ENCODE measurements at places on chromosomes 4 and X.

- no peak overlapping the region for H3K4me3 ChIP-seq
- peaks cover 4% of the 10 kb centered on the region for H3K36me3 ChIP-seq
- H3K4me1 ChIP-seq = peaks cover 8% of the 10 kb centered on the region
- H3K27me3 ChIP-seq = no peaks in the 10 kb centered on the region
- no peak for DNase-seq
Observed at GRCh38 chr4:134708026-134708425, 506.4 kb upstream of the PABPC4L start.

DNA sequence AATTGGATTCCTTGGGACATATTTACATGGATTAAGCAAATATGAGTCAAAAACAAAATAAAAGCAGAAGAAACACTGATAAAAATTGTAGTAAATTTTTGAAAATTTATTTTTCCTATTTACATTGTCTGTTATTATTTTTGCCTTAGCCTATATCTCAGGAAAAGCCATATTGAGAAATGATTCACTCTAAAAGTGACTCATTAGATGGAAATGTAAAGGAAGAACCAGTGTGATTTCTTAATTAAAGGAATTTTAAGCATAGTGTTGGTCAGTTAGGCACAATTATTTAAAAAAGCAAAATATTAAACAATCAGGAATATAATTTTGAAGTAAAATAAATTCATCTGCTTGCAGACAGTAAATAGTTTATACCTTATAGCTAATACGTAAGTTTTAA, 167.4 kb upstream of the NAP1L5 start:
- no peak overlapping the region for H3K4me3 ChIP-seq
- peaks cover 5% of the 10 kb centered on the region for H3K36me3 ChIP-seq
- DNase-seq = no peak

DNA sequence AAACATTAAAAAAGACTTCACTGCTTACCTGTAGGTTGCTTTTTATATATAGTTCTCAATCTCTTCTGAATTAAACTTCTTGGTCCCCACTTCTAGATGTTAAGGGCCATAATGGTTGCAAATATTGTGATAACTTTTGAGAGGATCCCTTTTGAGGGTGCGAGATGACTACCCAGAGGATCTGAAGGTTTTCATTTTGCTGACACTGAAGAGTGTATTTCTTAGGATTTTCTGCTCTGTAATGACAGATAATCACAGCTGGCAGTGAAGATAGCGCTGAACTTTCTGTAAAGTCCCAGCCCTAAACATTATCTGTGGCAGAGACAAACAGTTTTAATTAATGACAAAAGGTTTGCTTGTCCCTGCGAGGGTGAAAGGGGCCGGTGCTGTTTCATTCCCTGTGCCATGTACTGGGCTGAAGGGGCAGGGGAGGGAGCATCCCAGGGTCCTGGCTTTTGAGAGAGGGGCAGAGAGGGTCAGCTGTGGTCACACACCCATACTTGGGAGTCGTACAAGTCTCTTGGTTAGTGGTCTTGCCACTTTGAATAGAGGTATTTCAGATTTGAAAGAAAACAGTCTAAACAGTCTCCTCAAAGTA, 22.2 kb downstream of the CLCN4 start:
- DNase-seq = no peak
- no peak overlapping the region for H3K27ac ChIP-seq

- no peak overlapping the region for H3K27ac ChIP-seq
- H3K4me3 ChIP-seq = no peak overlapping the region
- no peaks in the 10 kb centered on the region for H3K36me3 ChIP-seq
- no peak for DNase-seq
Observed at GRCh38 chr4:15373363-15373762, 54.5 kb upstream of the C1QTNF7 start.

- H3K27me3 ChIP-seq = no peaks in the 10 kb centered on the region
- no peaks in the 10 kb centered on the region for H3K36me3 ChIP-seq
- H3K4me1 ChIP-seq = peaks cover 14% of the 10 kb centered on the region
Observed at GRCh38 chr4:98387345-98388026, 126.3 kb downstream of the RAP1GDS1 start.

DNA sequence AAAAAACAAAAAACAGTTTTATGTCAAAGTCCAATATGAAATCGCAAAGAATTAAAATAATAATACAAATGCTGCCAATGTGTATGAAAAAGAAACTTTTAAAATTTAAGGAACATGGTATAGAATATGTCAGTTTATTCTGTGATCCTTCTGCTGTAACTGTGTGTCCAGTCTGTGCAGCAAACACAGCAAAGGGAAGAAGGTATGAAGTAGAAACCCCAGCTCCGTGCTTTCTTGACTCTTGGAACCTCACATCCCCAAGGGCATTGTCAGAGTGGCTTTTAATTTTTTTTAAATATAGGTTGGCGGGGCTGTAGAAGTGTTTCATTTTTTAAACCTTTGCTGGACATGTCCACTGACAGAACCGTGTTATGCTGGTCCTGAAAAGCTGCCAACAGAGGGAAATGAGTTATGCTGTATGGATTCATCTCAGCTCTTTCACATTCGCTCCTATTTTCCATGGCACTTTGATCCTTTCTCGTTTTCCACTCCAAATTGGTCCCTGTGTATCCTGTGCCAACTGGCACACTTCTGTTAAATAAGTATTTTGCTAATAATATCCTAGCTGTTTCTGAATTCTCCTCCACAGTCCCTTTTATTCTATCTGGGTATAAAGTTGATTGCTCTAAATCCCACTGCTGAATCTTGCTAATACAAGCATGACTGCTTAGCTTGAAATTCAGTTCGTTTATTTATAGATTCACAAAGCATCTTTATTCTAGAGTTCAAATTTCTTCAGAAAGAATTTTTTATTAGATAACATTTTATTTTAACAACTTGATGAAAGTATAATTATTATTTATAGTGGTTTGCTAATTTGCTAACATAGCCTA, 127.0 kb upstream of the DDIT4L start:
- peaks cover 10% of the 10 kb centered on the region for H3K4me1 ChIP-seq
- no peak overlapping the region for H3K4me3 ChIP-seq
- no peak for DNase-seq
- no peaks in the 10 kb centered on the region for H3K36me3 ChIP-seq

DNA sequence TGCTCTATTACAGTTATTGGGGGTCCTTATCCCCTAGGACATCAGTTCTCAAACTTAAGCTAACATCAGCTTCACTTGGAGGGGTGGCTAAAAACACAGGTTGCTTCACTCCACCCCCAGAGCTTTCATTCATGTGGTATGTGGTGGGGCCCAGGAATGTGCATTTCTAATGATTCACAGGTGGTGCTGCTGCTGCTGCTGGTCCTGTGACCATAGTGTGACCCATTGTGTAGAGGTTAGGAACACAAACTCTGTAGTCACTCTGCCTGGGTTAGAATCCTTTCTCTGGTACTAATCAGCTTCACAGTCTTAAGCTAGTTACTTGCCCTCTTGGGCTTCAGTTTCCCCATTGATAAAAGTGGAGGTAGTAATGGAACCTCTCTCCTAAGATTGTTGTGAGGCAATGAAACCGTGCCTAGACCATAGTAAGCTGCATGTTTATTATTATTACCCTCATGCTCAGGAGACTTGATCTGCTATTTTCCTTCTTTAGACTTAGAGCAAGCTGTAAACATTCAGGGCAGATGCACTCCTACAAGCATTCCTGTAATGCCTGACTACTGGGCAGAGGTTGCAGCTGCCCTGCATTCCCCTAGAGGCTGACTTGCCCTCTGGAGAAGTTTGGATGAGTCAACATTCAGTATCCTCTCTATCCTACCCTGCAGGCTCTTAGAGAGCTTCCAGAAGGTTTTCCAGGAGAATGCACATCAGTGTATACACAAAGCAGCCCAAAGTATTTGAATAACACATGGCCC, 94.1 kb upstream of the ACSL4 start:
- H3K36me3 ChIP-seq = no peaks in the 10 kb centered on the region
- no peak overlapping the region for H3K27ac ChIP-seq
- no peak for DNase-seq
- peaks cover 16% of the 10 kb centered on the region for H3K4me1 ChIP-seq

DNA sequence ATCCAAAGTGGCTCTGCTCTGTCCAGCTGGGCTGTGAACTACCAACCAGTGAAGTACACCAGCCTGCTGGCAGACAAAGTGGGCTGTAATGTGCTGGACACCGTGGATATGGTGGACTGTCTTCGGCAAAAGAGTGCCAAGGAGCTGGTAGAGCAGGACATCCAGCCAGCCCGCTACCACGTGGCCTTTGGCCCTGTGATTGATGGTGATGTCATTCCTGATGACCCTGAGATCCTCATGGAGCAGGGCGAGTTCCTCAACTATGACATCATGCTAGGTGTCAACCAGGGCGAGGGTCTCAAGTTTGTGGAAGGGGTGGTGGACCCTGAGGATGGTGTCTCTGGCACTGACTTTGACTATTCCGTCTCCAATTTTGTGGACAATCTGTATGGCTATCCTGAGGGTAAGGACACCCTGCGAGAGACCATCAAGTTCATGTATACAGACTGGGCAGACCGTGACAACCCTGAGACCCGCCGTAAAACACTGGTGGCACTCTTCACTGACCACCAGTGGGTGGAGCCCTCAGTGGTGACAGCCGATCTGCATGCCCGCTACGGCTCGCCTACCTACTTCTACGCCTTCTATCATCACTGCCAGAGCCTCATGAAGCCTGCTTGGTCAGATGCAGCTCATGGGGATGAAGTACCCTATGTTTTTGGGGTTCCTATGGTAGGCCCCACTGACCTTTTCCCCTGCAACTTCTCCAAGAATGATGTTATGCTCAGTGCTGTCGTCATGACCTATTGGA, 22.6 kb downstream of the NLGN3 start:
- H3K4me1 ChIP-seq = peaks cover 19% of the 10 kb centered on the region
- no peak overlapping the region for H3K4me3 ChIP-seq
- no peak overlapping the region for H3K27ac ChIP-seq
- H3K27me3 ChIP-seq = no peaks in the 10 kb centered on the region
- H3K36me3 ChIP-seq = no peaks in the 10 kb centered on the region
- DNase-seq = no peak

DNA sequence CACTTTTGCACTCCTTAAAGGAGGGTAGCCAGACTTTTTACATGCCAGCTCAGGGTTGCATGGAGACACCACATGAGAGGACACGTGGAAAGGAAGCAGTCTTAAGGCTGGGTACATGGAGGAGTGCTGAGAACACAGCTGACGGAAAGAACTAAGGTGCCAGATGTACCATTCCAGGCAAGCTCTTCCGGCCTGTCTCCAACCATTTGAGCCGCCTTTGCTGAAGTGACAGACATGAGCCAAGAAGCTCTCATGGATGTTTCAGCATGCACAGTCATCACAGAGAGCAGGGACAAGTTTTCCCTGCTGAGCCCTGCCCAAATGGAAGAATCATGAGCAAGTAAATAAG, 83.4 kb upstream of the BMP2K start:
- no peak overlapping the region for H3K27ac ChIP-seq
- H3K4me3 ChIP-seq = no peak overlapping the region
- DNase-seq = no peak

- no peaks in the 10 kb centered on the region for H3K36me3 ChIP-seq
- no peak overlapping the region for H3K4me3 ChIP-seq
- DNase-seq = no peak
- H3K4me1 ChIP-seq = peaks cover 6% of the 10 kb centered on the region
Observed at GRCh38 chr4:142334931-142335330, 511.2 kb downstream of the INPP4B start.

DNA sequence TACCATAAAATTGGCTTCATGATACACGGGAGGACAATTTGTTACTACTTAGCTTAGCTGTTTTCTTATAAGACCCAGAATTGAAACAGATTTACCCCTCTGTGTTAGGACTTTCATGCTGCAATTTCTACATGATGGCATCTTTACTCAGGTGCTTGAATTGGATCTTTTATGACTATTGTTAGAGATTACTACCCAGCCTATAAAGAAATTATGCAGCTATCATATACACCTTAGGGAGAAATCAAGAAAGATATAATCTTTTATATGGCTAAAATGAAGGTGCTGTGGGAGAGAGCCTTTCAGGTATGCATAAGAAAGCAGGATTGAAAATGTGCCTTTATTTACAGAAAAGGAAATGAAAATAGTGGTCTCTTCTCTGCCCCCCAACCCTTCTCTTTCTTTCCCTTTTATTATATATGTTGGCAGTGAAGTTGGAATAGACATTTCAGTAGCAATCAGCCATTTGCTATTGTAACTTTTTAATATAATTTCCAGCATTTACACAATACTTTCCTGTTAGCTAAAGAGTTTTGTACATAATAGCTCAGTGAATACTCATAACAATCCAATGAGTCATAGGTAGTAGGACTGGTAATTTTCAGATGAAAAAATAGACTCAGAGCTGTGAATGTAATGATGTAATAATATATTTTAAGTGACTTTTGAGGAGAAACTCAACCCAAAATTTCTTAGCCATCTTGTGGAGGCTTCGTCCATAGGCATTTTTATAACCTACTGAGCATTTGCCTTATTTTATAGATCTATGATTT, 311.8 kb downstream of the ADGRL3 start:
- peaks cover 3% of the 10 kb centered on the region for H3K36me3 ChIP-seq
- H3K4me1 ChIP-seq = peaks cover 21% of the 10 kb centered on the region
- no peak for DNase-seq

- no peak overlapping the region for H3K27ac ChIP-seq
- H3K27me3 ChIP-seq = no peaks in the 10 kb centered on the region
- peaks cover 12% of the 10 kb centered on the region for H3K4me1 ChIP-seq
Observed at GRCh38 chr4:80610845-80611677, 275.5 kb downstream of the CFAP299 start.

DNA sequence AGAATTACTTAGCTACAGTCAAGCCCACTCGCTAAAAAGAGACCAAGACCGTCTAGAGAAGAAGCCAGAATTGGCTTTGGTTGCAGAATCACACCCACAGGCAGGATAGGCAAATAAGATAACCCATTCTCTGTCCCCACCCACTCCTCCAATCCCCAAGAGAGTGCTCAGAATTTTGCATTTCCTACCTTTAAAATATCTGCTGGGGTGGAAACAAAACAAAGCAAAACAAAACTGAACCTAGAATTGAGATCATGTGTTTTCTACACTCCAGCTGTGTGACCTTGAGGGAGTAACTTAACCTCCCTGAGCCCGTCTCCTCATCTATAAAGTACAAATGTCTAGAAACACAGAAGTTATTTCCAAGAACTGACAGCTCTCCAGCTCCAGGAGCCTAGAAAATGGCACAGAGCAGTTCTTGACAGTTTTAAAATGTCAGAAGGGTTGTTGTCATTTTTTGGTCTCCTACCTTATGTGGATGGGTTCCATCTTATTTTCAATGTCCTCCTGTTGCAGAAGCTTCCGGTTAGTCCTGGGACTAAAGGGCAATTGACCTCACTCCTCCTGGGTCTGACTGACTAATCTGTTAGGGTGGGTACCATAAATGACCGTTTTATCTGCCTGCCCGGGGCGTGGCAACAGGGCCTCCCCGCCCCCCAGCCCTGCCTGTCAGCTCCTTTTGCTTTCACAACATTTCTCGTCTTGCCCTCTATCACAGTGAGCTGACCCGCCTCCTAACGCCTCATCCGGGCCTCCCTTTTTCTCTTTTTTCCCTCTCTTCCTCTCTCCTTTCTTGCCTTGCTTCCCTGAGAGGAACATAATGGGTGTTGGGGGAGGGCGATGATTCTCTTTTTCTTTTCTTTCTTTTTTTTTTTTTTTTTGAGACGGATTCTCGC, 114.0 kb downstream of the RBM47 start:
- peaks cover 44% of the 10 kb centered on the region for H3K4me1 ChIP-seq
- no peak for DNase-seq
- H3K27me3 ChIP-seq = no peaks in the 10 kb centered on the region
- no peak overlapping the region for H3K4me3 ChIP-seq
- peaks cover 16% of the 10 kb centered on the region for H3K36me3 ChIP-seq

GRCh38 chr4:158938220-158939044, 164.4 kb upstream of the RAPGEF2 start:
- no peak overlapping the region for H3K27ac ChIP-seq
- DNase-seq = no peak
- H3K36me3 ChIP-seq = no peaks in the 10 kb centered on the region
- no peak overlapping the region for H3K4me3 ChIP-seq
- H3K27me3 ChIP-seq = no peaks in the 10 kb centered on the region
- peaks cover 5% of the 10 kb centered on the region for H3K4me1 ChIP-seq
